Activated CD4-positive, alpha-beta T cell treated with anti-CD3 and anti-CD28 coated beads, Interleukin-10, Interleukin-2, amounts not matched to agents 100 ng/mL and 50 ng/mL, durations not matched to agents 16 hours and 8 hours (primary cell): ENCODE measurements at places on chromosomes 3 and 15.

GRCh38 chr3:73479325-73479724 lies 145.4 kb downstream of the PDZRN3 start:
- no peak for DNase-seq

DNA sequence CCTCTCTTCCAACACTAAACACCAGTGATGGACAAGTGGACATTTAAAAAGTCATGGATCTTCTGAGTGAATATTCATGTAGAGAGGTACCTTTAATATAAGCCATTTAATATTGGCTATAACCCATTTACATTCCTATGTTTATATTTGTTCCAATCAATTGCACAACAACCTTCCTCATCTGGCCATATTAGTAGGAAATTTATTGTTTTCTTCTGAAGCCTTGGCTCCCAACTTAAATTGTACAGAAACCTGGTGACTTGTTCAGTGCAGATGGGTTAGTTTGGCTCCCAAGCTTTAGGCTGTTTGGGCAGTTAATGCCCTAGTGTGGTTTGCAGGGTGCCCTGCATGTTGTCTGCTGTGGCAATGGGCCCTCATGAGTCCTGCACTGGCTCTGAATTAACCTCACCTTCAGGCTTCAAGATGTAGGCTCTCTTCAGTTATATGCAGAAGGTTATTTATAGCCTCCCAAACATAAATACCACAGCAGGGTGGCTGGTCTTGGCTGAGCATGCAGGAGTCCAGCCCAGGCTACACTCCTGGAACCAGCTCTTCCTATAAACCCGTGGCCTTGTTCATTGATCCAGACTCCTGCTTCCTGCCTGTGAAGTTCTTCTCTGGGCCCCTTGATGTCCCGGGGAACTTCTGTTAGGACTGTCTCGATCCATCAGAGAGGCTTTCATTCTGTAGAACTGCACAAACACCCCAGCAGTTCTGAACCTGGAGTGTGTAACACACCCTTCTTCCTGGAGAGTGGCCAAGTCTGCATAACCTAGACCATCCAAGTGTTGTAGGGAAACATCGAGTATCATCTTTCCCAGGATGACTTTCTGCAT lies 57.0 kb downstream of the DUT start:
- DNase-seq = no peak

- no peak for DNase-seq
These were observed 12.0 kb downstream of the ZBTB38 start for GRCh38 chr3:141380279-141380678.

- no peak for DNase-seq
These were observed 73.0 kb upstream of the POMGNT2 start for GRCh38 chr3:43178891-43179366.

DNA sequence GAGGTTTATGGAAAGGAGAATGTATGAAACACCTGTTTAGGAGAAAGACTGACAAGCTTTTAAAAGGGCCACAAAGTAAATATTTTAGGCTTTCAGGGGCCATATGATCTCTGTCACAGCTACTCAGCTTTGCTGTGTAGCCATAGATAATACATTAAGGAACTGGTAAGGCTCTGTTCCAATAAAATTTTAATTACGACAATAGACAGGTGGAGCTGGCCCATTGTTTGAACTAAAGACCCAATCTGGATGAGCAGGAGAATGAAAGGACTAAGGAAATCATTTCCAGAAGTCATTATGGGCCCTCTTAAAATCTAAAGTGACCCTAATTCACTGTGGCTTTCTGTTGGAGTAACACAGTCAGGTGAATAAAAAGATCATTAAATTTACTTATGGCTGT lies 48.5 kb upstream of the SLC12A8 start:
- DNase-seq = no peak
